ENCODE measurements at places on chromosomes 7 and 10. TPM values are rescaled to one million over a fixed set of nuclear protein-coding genes. Genes with fewer than 3 reads are reported as not detected.

The ERVW-1 gene
- polyA plus RNA-seq = 17.5 TPM

The MLXIPL gene
- polyA plus RNA-seq = 34.2 TPM

The PLEKHS1 gene
- 2.2 TPM for polyA plus RNA-seq

The DENND2A gene
- 8.5 TPM for polyA plus RNA-seq

The KEL gene
- polyA plus RNA-seq = 52.1 TPM

The GPR15LG gene
- not detected for polyA plus RNA-seq

The FAM20C gene
- polyA plus RNA-seq = 14.0 TPM

The CHST15 gene
- 12.8 TPM for polyA plus RNA-seq

The PDE1C gene
- 9.5 TPM for polyA plus RNA-seq

The GDF10 gene
- 17.7 TPM for polyA plus RNA-seq

The TSPAN33 gene
- 35.9 TPM for polyA plus RNA-seq

The MYPN gene
- polyA plus RNA-seq = 2.3 TPM

The ZNF107 gene
- polyA plus RNA-seq = 2.4 TPM

The ZNF138 gene
- polyA plus RNA-seq = 3.9 TPM

The CHAT gene
- polyA plus RNA-seq = 0.75 TPM

The RARRES2 gene
- polyA plus RNA-seq = 93.7 TPM

The ATP6V0A4 gene
- 0.65 TPM for polyA plus RNA-seq

The OLAH gene
- polyA plus RNA-seq = 50.6 TPM

The MOGAT3 gene
- not detected for polyA plus RNA-seq

The PROSER2 gene
- 7.8 TPM for polyA plus RNA-seq

The TMEM60 gene
- polyA plus RNA-seq = 27.9 TPM

The CALN1 gene
- polyA plus RNA-seq = 6.2 TPM

The UCMA gene
- polyA plus RNA-seq = not detected

The MBL2 gene
- 0.08 TPM for polyA plus RNA-seq
